Cerebellar nuclear complex (tissue), 1 donor: ENCODE measurements at places on chromosomes 12 and 14.
A peak's percentile ranks its signal among the peaks of the same experiment; 100 is the strongest.

GRCh38 chr14:87409393-87409792 is 583.6 kb downstream of the GALC start:
- DNase-seq = no peak

DNA sequence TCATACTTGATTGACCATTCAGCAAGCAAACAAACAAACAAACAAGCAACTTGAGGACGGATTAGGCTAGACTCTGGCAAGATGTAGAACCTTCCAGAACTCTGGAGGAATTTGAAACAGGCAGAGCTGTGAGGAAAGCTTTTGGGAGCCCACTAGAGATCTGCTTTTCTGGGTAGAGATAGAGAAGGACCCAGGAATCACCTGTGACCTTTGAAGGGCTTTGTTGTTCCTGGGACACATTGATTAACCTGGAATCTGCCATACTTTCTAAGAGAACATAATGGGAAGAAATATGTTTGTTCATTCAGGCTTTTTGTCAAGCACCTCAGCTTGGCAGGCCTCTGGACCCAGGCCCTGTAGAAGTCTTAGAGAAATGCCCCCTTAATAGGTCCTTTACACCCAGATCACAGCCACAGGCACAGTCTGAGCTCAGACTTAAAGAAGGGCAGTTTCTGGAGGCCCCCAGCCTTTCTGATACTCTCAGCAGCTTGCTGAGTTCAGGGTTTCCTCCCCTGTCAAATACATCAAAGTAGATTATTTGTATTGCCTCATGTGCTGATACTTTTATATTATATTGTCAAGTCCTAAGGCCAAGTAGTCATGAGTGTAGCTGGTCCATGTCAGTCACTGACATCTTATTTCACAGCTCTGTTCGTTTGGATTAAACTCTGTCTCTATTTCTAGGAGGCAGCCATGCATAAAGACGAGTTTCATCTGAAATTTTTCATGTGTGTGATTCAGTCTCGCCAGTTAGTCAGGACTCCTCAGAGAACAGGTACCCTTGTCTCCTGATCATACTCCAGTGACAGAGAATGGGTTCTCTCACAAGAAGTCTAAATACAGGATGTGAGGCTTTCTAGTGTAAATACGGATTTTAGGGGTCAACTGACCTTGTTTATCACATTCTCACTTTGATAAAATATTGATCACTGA is 1.1 kb upstream of the SENP1 start:
- DNase-seq = no peak

- no peak for DNase-seq
Measured at GRCh38 chr14:31752867-31753661, 191.9 kb downstream of the NUBPL start.

GRCh38 chr12:51837286-51837685 is 11.2 kb downstream of the FIGNL2 start:
- no peak for DNase-seq

DNA sequence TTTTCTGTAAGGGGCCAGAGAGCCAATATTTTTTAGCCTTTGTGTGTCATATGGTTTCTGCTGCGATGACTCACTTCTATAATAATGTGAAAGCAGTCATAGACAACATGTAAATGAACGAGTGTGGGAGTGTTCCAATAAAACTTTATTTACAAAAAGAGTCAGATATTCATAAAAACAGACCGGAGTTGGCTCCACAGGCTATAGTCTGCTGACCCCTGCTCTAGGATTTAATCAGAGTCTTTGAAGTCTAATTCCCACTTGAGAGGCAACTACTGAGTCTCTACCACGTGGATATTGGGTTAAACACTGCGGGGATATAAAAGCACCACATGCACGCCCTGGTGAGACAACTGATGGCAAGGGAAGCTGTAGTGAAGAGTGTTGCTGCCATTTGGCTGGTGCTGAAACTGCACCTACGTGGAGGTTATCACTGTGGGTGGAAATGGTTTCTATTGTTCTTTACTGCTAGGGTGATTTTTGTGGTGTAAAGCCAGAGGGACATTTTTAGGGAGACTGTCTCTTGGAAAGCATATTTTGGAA is 3.6 kb upstream of the NINJ2 start:
- no peak for DNase-seq

GRCh38 chr12:34286934-34287333 is 264.6 kb downstream of the ALG10 start:
- no peak for DNase-seq

- DNase-seq = peak; percentile 5
Measured at GRCh38 chr12:118773956-118774723, 207.2 kb upstream of the SRRM4 start.

DNA sequence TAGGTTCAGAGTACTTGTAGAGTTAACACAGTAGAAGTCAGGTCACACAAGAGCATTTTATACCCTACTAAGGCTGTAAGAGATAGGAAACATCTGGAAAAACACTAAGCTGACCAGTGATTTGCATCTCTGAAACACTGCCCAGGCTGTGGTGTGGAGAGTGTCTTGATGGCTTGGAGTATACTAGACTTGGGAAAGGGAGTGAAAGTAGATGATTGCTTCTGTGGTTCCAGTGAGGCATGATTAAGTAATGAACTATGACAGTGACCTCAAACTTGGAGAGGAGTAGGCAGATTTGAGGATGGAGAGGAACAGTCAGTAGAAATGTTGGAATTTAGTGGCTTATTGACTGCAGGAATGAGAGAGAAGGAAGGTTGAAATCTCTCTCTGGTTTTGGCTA is 201.2 kb downstream of the FLRT2 start:
- DNase-seq = no peak
